ENCODE measurements at places on chromosomes 4 and X.

- DNase-seq: no peak
These were observed 636.6 kb downstream of the FAT4 start for GRCh38 chr4:125951261-125951887.

- no peak for DNase-seq
These were observed 48.3 kb upstream of the GRPR start for GRCh38 chrX:16075087-16075486.

DNA sequence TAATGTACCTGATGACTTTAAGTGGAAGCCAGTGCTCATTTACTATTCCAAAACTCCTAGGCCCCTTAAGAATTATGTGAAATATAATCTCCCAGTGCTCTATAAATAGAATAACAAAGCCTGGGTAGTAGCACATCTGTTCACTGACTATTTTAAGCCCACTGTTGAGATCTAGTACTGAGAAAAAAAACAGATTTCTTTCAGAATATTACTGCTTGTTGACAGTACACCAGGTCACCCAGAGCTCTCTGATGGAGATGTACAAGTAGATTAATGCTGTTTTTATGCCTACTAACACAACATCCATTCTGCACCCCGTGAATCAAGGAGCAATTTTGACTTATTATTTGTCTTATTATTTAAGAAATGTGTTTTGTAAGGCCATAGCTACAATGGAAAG is 75.7 kb downstream of the FAM47C start:
- DNase-seq: no peak

DNA sequence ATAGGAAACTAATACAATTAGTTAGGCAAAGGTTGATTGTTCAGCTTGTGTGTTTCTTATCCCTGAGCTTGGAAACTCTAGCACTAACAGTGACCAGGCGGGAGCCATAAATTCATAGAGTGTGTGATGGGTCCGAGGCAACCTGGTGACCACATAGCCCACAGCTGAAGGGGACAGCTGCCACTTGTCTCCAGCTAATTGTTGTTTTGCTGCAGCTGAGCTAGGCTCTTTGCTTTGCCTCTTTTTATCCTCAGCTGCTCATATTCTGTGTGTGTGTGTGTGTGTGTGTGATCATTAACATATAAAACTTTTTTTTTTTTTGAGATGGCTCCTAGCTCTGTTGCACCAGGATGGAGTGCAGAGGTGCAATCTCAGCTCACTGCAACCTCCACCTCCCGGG is 53.2 kb downstream of the DOCK11 start:
- DNase-seq: no peak

- DNase-seq: no peak
These were observed 88.1 kb upstream of the TSPAN5 start for GRCh38 chr4:98746530-98746929.

DNA sequence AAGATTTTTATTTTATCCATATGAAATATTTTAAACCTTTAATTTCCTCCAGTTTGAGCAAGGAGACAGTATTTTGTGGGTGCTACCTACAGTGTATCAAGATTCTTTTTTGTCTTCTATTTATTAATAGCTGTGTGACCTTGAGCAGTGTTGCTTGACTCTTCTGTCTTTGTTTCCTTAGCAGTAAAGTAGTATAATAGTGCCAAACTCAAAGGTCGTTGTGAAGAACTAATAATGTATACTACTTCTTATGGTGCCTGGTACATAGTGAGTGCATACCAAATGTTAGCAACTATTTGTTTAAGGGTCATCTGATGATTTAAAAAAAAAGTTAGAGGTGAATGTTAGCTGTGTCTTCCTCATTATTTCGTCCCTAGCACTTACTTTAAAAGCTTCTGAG is 30.5 kb downstream of the SMARCAD1 start:
- no peak for DNase-seq

DNA sequence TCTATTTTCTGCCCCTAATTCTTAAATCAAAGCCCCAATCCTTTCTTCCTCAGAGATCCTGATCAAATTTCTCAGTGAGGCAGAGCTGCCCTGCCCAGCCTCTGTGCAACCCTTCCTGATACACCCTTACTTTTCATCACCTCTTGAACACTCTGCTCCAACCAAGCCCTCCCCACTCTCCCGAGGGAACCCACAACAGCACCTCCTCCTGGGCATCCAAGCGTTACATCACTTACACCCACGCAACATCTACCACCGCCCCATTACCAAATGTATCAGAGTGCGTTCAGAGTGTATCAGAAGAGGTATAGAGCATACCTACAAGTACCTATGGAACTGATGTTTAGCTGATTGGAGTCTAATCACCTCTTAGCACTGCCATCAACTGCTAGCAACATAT is 186.5 kb downstream of the RAP1GDS1 start:
- no peak for DNase-seq

GRCh38 chr4:100369871-100370270 is 148.0 kb downstream of the EMCN start:
- DNase-seq: no peak

DNA sequence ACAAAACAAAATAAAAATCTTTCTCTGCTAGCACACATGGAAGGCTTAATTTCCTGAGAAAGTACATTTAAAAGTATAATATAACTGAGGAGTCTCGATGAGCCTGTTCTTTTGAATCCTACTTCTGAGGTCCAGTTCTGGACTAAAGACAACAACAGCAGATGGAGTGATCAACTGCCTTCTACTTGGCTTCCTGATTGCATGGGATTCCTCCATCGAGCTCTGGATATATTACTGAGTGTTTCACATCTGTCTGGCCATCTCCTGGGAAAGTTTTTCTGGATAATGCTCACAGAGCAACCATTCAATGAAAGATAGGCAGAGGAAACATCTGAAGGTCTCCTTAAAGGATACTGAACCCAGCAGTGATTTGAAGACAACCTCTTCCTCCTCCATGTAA is 42.6 kb downstream of the KDR start:
- no peak for DNase-seq

DNA sequence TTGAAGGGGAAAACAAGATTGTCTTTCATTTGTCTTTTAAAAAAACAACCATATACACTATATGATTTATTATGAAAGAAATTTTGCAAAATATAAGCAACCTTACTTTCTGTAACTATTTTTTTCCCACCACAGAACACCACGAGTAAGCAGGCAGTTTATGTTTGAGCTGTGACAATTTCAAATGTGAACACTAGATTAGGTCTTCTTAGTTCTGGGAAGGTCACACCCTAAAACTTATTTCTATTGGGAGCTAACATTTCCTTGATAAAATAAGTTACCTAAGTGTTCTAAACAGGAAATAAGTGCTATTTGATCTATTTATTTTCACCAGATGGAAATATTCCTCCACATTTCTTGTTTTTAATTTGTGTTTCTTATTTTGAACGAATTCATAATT is 50.6 kb downstream of the PCDH7 start:
- DNase-seq: no peak

DNA sequence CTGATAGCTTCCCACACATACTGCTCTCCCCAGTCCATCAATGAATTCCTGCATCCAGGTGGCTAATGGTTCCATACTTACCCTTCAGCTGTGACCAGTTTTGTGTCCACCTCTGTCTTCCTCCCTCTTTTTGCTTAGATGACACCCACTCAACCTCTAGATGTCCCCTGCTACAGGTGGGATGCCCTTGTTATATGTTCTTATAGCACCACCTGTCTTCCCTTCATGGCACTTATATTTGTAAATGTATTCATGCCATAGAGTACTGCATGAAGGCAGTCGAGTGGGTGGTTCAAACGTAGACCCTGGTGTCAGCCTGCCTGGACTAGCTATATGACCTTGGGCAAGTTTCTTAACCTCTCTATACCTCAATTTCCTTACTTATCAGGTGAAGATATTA is 6.5 kb upstream of the USP46 start:
- DNase-seq: no peak

GRCh38 chr4:2406406-2406805 is 12.0 kb downstream of the ZFYVE28 start:
- DNase-seq: no peak

DNA sequence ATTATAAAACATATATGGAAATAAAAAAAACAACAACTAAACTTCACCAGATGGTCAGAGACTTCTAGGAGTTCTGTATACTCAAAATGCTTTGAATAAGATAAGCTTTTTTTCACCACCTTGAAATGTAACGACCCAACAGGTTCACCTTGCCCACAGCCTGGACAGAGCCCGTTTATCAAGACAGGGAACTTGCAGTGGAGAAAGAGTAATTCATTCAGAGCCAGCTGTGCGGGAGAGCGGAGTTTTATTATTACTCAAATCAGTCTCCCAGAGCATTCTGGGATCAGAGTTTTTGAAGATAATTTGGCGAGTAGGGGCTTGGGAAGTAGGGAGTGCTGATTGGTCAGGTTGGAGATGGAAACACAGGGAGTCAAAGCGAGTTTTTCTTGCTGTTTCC is 38.5 kb downstream of the AGA start:
- DNase-seq: no peak

DNA sequence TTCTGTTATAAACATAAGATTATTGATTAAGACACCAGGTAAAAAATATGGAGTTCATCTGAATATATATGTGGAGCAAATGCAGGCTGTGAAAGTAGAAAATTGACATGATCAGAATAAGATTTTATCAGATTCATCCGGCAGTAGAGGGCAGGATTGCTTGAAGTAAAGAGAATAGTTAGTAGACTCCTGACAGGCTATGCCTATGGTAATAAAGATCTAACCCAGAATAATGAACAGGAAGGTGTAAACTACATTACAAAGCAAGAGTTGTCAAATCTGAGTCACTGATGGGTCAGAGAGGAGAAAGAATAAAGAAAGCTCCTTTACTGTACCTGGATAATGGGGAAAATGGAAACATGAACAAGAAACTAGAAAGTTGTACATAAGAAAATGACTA is 20.8 kb upstream of the TMEM184C start:
- DNase-seq: no peak

DNA sequence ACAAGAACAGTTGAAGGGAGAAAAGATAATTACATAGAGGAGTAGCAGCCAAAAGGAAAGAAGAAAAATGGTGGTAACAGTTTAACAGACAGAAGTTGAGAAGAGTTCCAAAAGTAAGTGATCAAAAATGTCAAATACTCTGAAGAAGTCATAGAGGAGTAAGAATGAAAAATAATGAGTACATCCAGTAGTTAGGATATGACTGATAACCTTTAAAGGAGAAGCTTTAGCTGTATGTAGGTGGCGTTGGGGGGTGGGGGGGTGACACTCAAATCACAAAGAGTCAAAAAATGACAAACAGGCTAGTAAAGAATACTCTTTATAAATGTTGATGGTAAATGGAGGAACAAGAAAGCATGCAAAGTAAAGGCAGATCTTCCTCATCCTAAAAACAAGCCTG is 40.6 kb downstream of the RAB33A start:
- no peak for DNase-seq

- no peak for DNase-seq
These were observed 173.0 kb downstream of the GPC3 start for GRCh38 chrX:133812402-133812801.

GRCh38 chr4:68748181-68748991 is 67.4 kb upstream of the UGT2B10 start:
- DNase-seq: no peak

DNA sequence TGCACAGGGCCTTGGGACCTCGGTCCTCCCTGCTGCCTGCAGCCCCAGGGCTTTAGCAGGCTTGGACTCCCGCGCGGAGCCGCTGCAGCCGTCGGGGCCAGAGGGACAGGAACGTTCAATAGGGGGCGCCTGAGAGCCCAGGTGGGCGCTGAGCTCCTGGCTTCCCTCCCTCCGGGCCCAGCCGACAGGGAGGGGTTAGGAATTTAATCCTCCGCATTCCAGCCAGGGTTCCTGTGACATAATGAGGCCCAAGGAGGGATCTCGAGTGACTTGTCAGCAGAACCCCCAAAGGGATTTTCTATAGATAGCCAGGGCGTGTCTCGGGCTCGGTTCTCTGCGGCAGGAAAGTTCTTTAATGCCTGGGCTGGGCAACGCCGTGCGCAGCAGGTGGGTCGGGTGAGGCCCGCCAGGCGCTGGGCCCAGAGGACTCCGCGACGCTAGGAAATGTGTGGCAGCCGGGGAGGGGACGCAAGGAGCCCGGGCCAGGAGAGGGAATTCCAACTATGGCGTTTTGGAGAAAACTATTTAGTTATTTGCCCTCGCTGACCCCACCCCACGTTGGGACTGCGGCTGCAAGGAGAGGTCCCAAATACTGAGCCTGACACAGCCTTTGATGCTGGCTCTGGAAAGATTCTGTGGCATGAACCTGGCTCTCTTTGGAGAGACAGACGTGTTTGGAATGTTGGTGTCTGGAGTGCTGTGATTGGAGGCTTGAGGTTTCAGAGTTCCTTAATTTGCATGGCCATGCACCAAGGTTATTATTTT is 285.2 kb upstream of the GATB start:
- DNase-seq: peak; percentile 43

DNA sequence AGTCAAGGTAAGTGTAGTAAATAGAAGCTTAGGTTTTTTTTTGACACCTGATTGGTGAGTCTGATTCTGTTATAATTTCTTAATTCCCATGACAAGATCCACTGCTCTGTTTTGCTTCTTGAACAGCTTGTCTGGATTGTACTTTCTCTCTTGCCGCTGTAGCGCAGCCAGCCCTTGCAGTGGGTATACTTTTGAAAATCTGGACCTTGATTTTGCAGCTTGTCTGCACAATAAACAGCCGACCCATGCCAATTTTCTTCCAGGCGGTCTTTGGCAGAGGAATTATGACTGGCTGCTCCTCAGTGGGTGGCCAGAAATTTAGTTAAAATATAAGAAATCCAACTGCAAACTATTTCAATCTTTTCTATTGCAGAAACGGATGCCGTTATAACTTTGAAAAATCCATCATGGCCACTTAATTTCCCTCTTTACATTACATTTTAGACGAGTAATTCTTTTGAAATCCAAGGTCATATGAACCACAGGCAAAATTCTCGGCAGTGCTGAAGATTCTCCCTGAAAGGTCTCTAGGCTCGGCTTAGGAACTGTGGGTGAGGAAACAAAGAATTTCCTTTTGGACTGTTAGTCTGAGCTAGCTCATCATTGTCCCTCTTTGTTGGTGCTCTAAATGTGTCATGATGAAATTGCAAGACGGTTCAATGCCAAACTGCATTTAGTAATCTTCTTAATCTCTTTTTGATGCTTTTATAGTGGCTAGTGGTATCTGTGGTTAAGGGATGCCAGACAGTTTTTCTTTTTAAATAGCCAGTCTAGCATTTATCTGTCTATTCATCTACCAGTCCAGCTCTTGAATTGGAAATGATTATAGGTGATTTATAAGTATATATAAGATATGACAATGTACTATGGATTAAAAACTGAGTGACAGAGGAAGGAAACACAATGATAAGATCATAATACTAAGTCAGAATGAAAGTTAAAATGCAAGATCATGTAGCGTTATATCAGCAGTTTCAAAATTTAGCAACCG is 31.5 kb upstream of the PTTG2 start:
- DNase-seq: no peak

DNA sequence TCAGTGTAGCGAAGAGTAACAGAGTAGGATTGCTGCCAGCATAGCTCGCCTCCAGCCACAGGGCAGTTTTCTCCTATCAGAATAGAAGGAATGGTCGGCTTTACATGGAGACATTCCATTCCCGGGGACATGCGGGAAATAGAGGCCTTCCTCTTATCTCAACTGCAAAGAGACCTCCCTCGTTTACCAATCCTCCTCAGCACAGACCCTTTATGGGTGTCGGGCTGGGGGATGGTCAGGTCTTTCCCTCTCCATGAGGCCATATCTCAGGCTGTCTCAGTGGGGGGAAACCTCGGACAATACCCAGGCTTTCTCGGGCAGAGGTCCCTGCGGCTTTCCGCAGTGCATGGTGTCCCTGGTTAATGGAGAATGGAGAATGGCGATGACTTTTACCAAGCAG is 285.0 kb downstream of the ASMT start:
- DNase-seq: no peak
